GM12864 (cell line): ENCODE measurements at places on chromosomes 3 and 15.

DNA sequence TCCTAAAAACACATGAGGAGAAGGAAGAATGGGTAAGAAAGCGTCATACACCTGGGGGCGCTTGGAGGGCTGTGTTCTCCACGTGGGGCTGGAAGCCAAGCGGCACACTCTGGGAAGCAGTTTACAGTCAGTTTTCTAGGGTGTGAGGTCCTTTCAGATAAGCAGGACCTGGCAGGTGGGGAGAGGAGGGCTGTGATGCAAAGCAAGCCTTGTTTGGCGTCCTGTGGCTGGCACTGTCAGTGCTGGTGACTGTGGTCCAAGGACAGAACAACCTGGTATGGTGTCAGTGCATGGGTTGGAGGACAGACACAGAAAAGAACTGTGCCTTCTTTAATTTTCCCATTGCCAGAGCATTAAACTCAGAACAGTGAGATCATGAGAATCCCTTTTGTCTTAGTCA is 260.7 kb upstream of the NR2E3 start:
- DNase-seq: no peak

DNA sequence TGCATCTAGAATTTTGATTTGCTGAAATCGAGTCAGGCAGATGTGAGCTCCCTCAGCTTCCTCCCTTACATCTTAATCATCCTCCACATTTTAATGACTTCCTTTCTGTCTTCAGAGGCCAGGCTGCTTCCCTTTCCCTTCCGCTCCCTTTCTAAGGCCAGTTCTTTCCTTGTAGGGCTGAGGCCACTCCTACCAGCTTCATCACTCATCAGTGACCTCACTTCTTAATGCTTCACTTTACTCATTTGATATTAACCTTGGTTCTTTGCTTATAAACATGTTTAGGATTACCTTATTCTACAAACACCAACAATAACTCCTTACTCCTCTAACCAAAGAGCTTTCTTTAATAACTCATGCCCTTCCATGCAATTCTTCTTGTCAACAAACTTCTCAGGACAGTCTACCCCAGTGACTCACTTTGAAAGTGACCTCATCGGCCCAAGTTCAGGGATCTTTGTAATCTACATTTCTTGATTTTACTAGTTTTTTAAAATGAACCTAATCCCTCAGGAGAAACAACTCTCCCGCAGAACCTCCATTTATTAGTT is 23.9 kb downstream of the ILDR1 start:
- DNase-seq: no peak

DNA sequence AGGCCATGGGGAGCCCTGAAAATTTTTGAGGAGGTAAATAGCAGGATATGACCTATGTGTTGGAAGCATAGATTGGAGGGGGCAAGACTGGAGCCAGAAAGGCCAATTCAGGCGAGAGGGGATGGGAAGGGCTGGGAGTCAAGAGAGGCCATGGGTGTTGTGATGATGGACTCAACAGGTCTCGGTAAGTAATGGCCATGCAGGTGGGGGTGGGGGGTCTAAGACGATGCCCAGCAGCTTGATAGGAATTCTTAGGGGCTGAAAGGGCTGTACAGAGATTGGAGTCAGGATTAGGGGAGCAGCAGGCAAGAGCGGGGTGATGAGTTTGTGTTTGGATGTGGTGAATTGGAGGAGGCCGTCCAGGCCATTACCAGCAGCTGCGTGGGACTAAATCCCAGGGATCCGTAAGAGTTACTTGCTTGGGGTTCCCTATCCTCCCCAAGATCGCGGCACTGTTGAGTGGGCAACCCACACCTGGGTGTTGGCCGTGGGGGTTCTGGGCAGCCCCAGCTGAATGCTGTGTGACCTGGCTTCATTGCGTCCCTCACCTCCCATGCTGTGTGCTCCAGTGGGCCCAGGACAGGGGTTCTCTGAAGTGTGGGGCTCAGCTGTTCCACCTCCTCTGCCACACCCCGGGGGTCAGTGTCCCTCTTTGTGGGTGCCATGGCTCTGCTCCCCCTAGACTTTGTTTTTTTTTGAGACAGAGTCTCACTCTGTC is 41.8 kb upstream of the CHRNB4 start:
- DNase-seq: no peak

GRCh38 chr15:96505014-96505413 is 174.5 kb downstream of the NR2F2 start:
- no peak for DNase-seq

DNA sequence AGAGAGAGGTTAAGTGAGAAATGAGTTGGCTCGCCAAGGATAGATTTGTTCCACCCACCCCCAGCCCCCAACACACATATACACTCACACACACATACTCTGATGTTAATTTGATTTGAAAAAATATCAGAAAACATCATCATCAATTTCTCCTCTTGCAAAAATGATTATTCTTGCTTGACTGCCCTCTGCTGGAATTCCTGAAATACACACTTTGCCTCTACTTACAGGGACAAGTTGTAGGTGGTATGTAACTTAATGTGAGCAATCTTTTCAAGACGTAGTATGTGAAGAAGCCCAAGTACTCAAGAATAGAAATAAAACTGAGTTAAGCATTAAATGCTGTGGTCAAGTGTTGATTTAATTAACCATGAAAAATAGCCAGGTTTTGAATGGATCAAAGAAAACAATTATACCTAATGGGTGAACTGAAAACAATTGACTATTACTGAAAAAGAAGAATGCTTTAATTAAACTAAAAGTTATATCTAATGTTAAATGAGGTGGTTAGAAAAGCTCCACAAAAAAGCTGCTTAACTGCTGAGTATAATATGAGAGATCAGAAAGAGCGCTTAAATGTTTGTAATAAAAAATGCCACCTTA is 46.6 kb upstream of the MDFIC2 start:
- DNase-seq: no peak

- no peak for DNase-seq
Measured at GRCh38 chr3:100880072-100880471, 113.1 kb downstream of the ABI3BP start.

DNA sequence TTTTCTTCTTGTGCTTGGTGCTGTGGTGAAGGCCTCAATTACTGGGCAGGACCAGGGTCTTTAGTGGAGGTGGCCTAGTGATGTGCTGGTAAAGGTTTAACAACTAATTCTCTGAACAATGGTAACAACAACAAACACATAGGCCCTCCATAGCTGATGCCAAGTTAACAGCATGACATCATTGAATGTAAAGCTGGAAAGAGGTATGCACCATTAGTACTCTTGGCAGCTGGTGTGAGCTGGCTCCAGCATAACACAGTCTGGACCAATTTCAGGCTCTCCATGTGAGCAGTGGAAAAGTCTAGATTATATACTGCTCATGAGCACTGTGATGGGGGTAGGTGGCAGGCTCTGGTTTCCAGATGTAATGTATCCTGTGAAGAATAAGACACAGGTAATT is 61.8 kb downstream of the SLC7A14 start:
- no peak for DNase-seq

- no peak for DNase-seq
Measured at GRCh38 chr3:5151586-5151985, 29.5 kb downstream of the ARL8B start.

GRCh38 chr3:71202848-71203533 is 380.5 kb downstream of the FOXP1 start:
- no peak for DNase-seq

DNA sequence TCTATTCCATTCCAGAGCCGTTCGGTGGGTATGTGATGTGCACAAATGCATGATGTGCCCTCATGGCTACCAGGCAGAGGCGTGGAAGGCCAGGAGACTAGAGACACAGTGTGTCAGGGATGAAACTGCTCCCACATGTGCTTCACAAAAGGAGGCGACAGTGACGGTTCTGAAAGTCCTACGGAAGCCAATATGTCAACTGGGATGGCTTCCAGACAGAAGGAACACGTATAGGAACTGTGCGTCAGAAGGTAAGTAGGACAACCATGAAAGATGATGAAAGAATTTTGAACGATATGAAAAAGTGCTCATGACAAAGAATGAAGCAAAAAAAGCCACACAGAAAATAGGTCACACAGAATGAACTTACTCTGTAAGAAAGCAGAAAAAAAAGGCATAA is 34.1 kb downstream of the GLB1 start:
- no peak for DNase-seq

- DNase-seq: no peak
Measured at GRCh38 chr3:129245141-129245540, 4.3 kb upstream of the COPG1 start.

GRCh38 chr3:177250151-177250550 is 52.9 kb upstream of the TBL1XR1 start:
- DNase-seq: no peak

DNA sequence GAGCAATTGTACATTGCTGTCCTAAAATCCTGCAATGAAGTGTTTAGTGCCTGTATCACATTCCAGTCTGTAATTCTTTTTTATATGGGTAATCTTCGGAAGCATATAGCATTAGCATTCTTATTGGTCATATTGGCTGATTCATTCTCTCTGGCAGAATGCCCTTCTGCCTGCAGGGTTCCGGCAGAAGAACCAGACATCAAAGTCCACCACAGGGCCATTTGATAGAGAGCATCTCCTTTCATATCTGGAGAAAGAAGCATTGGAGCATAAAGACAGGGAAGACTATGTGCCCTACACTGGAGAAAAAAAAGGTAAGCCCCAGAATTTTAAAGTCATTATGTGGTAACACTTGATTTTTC is 39.6 kb downstream of the TMOD3 start:
- DNase-seq: no peak

- DNase-seq: no peak
Measured at GRCh38 chr3:31692751-31693150, 160.0 kb downstream of the STT3B start.

GRCh38 chr15:33243393-33243792 is 48.9 kb upstream of the FMN1 start:
- no peak for DNase-seq

DNA sequence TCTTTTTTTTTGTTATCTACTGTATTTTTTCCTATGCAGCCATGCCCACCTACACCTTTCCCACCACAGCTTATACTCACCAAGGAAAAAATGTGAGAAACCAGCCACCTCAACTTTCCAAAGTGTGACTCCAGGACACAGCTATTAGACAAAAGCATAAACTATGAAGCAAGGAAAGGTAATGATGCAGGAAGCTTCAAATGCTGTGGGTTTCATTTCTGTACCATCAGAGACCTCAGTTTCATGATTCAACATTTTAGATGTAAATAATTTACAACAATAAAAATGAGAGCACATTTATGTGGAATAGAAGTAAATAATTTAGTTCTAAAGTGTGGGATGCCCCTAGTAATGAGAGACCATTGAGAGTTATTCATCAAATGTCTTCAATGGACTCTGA is 115.1 kb downstream of the CDIN1 start:
- no peak for DNase-seq

DNA sequence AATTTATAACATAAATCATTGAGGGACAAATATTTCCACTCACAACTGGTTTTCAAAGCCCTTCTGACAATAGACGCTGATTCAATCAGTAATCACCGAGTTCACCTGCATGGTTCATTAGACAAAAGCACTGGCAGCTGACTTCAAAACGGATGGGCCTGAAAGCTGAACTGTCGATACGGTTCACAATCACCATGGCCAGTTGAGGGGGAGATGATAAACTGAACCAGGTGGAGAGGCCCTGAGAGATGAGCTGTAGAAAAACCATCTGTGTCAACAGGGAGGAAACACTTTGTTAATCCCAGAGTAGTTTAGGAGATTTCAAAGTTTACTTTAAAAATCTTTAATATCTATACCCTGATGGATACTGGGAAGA is 75.0 kb downstream of the PEX5L start:
- DNase-seq: no peak

- DNase-seq: no peak
Measured at GRCh38 chr3:123859177-123859576, 25.0 kb downstream of the MYLK start.

DNA sequence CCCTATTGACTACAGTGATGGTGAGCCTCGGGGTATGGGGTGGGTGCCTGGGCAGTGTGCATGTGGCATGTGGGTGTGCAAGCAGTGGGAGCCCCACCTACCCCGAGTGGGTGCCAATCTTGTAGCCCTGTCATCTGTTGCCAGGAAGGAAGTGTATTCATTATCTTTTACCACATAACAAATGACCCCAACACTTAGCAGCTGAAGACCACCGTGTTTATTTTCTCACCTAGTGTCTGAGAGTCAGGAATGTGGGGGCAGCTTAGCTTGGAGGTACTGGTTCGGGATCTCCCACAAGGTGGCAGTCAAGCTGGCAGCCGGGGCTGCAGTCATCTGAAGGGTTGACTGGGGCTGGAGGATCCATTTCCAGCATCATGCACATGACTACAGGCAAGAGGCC is 21.7 kb downstream of the XYLB start:
- DNase-seq: no peak

- DNase-seq: no peak
Measured at GRCh38 chr3:42705962-42706585, 3.5 kb upstream of the HHATL start.

DNA sequence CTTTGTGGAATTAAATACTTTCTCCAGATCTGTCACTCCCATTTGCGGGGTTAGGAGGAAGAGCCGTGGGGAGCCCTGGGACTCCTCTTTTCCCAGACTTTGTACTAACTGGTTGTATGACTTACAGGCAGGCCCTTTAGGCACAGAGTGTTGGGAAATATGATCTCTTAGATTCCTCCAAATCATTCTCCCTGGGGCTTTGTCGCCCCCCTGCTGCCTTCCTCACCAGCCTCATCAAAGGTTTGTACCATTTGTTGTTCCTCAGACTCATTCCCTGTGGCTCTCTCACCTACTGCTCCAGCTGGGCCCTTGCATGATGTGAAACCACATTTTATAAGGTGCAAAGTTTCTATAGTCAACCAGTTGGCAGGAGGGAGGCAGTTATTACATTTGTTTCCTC is 56.4 kb downstream of the CRYGS start:
- no peak for DNase-seq

DNA sequence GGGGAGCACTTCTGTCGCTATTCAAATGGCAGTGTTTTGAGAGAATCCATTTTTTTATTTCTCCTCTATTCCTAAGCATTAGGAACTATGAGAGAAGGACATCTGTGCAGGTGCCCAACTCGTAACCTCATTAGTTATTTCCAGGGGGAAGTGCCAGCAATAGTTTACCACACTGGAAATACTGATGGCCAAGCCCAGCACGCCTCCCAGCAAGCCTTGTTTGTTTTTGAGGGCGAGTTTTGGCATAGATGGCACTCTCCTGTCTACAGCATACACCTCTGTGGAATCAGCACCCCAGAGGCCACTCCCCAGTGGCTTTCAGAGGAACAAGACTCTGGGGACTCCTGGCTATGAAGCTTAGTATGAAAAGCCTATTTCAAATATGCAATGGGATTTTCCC is 36.6 kb downstream of the FAN1 start:
- DNase-seq: no peak
